HT1080 (cell line): ENCODE measurements at places on chromosomes 2 and 18.

DNA sequence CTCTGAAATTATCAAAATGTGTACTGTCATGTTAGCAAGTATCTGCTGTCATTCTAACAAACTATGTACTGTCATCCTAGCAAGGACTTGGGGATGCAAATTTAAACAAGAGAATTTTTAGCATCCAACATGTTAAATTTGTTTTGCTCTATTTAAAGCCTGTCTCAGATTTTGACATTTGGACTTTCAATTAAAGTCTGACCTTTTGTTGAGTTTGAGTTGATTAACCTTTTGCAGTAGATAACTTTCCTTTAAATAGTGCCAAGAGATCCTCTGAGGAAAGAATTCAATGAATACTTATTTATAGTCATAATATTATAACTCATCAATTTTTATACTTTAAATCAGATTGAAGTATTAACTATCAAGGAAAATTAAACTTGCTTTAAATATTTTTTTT, 80.2 kb downstream of the TDRD15 start:
- DNase-seq: no peak

DNA sequence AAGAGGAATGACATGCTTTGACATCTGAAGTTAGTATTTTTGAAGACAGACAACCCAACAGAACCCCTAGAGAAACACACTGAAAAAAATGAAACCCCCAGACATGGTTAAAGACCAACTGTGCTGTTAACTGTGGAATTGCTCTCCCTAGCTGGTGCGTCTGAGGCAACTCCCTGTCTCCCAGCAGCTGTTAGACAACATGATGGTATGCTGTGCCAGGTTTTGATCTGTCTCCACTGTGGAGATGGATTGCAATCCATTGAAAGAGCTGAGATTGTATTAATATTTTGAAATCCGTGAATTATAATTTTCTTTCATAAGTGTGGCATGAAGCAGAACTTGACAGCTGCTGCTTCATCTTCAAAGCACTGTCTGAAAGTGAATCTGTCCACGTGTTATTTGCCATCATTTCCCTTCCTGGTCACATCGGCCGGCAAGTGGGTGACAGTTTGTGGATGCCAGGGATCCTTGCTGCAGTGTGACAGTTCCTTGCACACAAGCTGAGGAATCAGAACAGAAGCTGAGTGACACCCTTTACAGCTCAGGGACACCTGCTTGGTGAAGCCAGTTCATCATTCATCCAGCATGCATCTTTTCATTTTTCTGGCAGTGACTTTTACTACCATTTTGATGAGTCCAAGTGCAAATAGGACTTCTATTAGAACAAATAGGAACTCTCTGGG, 58.2 kb upstream of the ACSL3 start:
- no peak for DNase-seq

DNA sequence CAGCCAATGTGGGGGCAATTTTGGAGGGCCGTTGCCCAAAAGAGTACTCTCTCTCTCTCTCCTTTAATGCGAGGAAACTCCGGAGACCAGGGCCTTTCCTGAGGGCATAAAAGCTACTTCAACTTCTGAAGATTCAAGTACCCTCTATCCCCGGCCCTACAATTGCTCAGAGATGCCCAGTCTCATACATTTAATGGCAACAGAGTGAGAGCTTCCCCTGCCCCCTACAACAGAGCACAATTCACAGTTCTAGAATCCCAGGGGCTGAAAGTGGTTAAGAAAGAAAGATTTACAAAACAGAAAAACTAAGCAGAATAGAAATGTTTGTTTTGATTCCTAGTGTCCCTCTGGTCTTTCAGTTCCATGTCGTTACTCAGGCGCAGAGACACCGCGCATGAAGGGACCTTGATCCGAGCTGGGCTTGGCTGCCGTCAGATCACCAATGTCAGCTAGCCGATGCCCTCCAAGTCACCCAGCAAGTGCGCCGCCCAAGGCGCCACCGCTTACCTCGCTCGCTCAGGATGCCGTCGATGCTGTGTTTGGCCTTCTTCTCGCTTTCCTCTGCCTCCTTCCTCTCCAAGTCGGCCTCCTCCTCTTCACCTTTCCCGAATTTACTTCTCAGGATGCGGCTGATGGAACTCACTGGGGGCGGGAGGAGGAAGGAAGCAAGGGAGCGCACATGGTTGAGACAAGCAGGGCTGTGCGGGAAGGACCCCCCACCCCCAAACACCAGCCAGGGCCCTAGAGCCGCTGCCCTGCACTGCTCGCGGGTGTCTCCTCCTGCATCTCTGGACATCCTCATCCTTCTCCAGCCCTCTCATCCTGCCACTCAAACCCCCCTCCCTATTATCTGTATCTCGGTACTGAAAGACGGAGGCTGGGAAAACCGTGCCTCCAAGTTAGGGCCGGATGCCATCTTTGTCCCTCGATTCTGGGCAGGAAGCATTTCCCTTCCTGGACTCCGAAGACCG, 4.9 kb downstream of the PAX3 start:
- no peak for DNase-seq

GRCh38 chr2:188975497-188976102, 1.4 kb downstream of the COL3A1 start:
- DNase-seq: no peak

GRCh38 chr2:39736640-39737039, 42.4 kb downstream of the THUMPD2 start:
- DNase-seq: no peak

DNA sequence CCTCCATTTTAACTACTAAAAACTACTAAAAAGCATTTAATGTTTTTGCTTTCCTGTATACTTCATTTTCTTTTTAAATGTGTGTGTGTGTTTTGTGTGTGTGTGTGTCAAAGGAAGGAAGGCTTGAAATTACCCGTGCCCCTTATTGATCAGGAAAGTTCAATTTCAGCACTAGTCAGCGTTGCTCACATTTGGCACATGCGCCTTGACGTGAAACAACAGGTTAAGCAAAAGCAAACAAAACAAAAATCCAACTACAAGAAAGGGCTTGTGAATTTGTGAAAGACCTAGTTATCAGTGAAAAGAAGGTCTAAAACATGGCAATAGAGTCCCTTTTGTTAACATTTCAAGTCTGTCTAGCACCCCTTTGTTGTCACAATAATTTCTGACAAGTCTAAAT, 72.5 kb downstream of the KCNH7 start:
- no peak for DNase-seq

DNA sequence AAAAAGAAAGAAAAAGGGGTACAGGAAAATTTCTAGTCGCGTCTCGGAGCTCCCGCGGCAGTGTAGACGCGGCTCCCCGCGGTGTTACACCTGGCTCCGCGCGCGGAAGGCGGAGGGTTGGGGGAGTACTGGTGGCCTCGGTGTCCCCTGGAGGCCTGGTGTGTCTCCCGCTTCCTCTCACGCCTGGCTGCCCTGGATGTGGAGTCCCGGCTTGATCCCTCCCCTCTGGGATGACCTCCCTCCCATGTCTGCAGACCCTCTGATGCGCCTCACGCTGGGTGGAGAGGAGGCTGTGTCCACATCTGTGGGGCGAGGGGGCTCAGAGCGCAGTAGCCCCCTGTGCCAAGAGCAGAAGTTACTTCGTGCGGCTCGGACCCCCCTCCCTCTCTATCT, 1.2 kb downstream of the KIF5C start:
- DNase-seq: no peak

GRCh38 chr18:25033747-25034471, 318.1 kb downstream of the ZNF521 start:
- no peak for DNase-seq

DNA sequence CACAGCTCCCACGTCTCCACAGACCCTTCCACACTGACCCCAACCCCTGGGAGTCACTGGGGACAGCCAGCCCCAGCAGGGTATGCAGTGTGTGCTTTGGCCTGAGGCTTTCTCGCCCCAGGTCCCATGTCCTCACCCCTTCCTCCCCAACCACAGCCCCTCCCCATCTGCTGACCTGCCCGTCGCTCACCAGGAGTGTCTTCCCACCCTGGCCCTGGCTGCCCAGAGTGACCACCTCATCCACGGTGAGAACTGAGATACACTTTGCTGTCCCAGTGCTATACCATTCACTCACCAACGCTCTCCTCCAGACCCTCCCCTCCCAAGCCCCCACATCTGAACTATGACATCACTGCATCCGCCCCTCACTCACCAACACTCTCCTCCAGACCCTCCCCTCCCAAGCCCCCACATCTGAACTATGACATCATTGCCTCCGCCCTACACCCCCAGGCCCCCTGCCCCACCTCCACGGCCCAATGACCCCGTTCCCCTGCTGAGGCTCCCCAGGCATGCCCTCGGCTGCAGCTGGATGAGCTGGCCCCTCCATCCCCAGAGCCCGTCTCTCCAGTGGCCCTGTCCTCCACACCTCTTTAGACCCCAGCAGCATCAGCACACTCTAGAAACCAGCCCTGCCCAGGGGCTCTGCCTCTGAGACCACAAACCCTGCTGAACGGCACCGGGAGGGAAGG, 55.2 kb downstream of the ANKMY1 start:
- DNase-seq: no peak

GRCh38 chr2:235493775-235494715, at the start of gene AGAP1:
AGAP1 (plus strand) TSS chr2:235494043.
- peak; percentile 74 for DNase-seq

GRCh38 chr2:26752656-26753055, 11.4 kb upstream of the SLC35F6 start:
- DNase-seq: no peak

GRCh38 chr18:36661999-36662398, 166.8 kb downstream of the TPGS2 start:
- DNase-seq: peak; percentile 4

- DNase-seq: peak; percentile 50
Measured at GRCh38 chr18:54740136-54740846, 88.0 kb upstream of the RAB27B start.

DNA sequence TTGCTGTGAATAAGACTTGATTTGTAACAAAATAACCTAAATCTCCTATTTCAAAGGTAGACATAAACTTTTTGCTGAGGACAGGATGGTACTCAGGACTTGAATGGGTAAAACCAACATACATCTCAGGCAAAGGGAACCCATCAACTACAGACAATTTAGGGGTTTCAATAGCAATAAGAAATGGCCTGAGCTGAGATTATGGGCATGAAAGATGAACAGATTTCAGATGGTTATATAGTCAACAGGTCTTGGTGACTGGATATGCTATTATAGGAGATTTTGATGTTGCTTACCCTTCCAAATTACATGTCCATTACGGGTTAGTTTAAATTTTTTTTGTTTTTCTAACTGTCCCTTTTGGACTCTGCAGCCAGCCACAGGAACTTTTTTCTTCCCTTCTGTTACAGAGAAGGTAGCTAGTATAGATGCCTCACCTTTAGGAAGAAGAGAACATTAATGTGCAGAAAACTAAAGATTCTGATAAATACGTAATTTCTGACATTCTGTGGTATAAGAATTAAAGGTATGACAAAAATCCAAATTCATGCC, 4.6 kb downstream of the RPS27A start:
- DNase-seq: no peak

- DNase-seq: no peak
Measured at GRCh38 chr18:63236406-63236805, 83.2 kb downstream of the BCL2 start.

DNA sequence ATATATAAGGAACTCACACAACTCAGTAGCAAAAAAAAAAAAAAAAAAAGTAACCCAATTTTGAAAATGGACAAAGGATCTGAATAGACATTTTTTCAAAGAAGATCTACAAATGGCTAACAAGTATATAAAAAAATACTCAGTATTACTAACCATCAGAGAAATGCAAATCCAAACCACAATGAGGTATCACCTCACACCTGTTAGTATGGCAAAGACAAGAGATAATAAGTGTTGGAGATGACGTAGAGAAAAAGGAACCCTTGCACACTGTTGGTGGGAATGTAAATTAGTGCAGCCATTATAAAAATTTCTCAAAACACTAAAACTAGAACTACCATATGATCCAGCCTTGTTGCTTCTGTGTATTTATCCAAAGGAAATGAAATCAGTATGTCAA, 5.8 kb upstream of the CNDP1 start:
- DNase-seq: no peak

GRCh38 chr18:61337527-61337926, 4.3 kb downstream of the CDH20 start:
- DNase-seq: no peak

- peak; percentile 83 for DNase-seq
Measured at GRCh38 chr2:203718087-203718486, 11.6 kb downstream of the CD28 start.

DNA sequence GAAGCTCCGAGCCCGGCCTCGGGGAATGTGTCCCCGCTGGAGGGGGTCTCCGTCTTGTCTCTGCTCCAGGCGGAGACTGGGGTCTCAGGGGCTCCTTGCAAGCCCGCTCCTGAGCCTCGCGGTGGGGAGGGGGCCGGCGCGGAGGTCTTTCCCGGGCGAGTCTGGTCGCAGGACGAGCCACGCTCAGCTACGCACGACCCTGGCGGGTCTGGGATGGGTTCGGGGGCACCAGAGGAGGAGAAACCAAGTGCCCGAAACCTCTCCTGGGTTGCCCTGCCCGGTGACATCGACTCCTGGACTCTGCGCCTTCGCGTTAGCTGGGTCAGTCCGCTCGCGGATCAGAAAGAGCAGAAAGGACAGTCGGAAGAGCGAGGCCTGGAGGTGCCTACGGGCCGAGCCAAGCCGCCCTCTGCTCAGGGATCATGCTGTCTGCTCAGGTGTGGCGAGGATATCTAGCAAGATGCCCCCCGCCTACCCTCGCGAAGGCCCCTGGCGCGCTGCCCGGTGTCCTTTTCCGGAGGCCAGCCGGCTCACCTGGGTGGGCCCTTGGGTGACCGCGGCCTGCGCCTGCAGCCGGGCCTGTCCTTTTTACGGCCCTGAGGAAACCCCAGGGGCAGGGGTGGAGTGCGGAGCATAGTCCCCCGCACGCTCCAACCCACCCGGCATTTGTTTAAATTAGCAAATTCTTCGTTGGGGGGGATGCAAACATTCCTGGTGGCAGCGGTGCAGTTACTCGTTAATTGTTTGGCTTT, 58.7 kb downstream of the SNORC start:
- DNase-seq: no peak

- no peak for DNase-seq
Measured at GRCh38 chr2:224860786-224861185, 144.6 kb upstream of the CCDC195 start.

DNA sequence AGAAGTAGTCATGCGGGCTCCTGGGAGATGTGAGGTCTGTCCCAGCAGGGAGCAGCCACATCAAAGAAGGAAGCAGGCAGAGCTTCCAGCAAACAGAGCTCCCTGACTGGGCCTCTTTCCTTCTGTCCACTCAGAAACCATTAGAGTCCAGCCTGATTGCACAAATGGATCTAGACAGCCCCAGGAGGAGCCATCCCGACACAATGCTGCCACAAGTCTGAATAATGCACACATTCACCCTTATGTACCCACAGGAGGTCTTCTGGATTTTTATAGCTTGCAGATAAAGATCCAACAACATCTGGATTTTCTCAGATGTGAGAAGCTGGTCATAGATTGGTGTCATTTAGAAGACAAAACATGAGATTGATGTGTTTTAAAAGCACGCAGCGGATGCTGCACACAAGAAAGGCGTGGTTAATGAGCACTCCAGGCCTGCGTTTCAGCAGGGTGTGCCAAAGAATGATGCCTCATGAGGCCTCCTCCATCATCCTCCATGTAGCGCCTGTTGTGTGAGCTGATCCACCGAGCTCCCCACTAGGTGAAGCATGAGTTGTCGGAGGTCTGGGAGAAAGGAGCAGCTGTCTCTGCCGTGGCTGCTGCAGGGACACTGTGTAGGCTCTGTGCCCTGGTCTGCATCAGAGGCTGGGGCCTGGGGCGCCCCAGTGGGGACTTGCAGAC, 60.6 kb downstream of the MTCL1 start:
- no peak for DNase-seq

- peak; percentile 46 for DNase-seq
Measured at GRCh38 chr18:24027156-24027827, 12.7 kb downstream of the TTC39C start.
